ENCODE measurements at places on chromosomes 1 and 21.
A peak's percentile ranks its signal among the peaks of the same experiment; 100 is the strongest.

- peak; percentile 24 for DNase-seq
Measured at GRCh38 chr1:235079443-235080296, 49.0 kb downstream of the TOMM20 start.

GRCh38 chr1:235918032-235918431, 51.3 kb upstream of the LYST start:
- DNase-seq, result no peak

DNA sequence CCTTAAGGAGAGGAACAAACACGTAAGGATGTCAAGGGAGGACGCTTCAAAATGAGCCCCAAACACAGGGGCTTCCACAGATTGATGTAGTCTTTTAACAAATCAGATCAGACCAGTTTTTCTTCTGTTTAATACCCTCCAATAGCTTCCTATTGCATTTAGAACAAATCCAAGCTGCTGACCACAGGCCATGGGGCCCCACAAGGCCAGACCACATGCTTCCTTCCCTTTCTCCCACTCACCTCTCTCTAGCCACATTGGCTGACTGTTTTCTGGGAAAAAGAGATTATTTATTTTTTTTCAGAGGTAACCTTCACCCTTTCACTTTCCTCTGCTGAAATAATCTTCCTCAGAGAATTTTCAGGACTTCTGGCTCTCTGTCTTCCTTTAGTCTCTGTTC, 380.6 kb downstream of the SIPA1L2 start:
- no peak for DNase-seq

DNA sequence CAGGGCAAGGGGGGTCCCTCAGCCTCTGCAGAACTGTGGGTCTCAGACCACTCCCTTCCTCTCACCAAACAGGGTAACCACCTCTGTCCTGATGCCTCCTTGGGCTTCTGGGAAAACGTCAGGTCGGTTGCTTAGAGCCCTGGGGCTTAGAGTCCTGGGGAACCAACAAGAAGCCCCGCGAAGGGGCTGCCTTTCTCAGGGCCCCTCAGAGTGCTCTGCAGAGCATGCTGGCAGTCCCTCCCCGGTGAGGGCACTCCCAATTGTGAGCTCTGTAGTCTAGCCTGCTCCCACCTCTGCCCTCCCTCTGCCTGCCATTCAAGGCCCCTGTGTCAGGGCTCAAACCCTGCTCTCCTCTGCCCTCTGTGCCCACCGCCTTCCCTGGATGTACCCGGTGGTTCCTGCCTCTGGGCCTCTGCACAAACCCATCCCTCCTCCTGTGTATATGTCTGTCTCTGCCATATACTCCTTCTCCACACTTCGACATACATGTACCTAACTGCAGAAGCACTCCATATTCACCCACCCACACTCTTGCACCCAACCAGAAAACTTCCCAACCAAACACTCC, 92.3 kb downstream of the DMRTB1 start:
- DNase-seq, result no peak

DNA sequence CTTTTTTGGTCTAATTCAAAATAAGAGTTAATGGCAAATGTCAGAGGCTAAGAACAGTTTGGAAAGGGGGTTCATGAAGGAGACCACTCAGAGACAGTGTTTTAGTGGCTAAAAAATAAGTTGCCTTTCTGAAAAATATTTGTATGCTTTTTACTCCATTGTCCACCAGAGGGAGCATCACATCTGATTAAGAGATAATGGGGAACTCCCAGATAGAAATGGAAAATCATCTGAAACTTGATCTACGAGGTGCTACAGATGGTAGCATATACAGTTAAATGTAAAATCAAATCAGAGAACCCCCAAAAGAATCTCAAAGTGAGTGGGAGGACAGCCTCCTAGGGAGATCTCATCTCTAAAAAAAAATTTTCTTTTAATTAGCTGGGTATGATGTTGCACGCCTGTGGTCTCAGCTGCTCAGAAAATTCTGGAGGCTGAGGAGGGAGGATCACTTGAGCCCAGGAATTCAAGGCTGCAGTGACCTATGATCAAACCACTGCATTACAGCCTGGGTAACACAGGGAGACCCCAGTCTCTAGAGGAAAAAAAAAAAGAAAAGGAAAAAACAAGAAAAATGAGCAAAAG, 9.7 kb downstream of the SMYD3 start:
- DNase-seq, result peak; percentile 70

- no peak for DNase-seq
Measured at GRCh38 chr1:178354816-178355215, 141.9 kb downstream of the CLEC20A start.

GRCh38 chr1:167483790-167484189, 34.5 kb downstream of the CD247 start:
- DNase-seq, result no peak

DNA sequence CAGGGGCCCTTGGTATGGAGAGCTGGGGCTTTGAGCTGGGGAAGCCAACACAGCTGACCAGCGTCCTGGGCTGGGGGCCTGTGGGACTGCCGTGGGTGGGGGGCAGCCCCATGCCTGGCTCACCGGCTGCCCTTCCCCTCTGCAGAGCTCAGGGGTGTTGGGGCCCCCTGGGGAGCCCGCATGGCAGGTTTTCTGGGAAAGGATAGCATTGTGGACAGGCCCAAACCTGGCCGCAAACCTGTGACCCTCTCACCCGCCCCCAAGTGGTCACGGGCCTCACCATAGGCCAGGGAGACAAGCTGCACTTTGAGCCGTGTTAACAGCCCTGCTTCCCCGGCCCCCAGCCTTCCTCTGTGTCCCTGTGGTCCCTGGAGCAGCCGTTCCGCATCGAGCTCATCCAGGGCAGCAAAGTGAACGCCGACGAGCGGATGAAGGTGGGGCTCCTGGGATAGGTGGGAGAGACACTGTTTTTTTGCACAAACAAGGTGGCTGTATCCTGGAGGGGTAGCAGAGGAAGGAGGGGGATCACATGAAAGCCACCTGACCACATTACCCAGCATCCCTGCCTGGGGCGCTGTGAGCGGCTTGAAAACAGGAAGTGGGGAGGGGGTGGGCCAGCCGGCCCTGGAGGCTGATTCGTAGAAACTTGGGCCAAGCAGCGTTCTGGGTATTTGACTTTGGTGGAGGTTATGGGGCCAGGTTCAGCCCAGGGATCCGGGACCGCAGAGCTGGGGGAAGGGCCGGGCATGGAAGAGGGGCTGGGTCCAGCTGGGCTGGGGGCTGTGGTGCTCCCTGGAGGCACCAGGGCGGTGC, 65.9 kb downstream of the PIK3CD start:
- peak; percentile 16 for DNase-seq

GRCh38 chr1:214377485-214377884, 96.5 kb downstream of the SMYD2 start:
- DNase-seq, result no peak

DNA sequence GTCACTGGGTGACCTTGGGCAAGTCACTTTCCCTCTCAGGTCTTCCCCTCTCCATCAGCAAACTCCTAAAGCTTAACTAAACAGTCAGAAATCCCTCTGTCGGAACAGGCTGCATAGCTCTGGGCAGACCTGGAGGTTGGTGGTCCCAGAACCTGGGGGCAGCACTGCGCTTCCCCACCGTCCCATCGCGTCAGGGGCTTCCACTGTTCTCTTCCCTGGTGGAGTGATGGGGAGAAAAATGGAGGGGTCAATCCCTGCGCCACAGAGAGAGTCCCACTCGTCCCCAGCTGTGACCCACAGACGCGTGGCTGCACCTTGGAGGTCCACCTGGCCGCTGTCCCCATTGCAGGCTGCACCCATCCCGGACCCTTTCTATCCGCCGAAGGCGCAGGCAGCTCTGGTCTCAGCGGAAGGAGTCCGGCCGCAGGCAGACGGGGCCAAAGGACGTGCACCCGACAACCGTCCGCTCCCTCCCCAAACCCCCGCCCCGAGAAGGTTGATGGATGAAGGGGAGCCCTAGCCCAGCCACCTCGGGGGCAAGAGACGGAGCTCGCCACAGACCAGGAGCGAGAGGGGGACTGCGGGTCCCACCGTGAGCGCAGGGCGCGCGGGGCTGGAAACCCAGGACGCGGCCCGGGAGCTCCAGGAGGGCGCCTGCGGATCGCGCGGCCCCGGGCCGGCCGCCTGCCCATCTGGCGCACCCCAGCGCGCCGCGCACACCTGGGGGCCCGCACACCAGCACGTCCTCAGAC, 588 bp upstream of the WNT3A start:
- no peak for DNase-seq

DNA sequence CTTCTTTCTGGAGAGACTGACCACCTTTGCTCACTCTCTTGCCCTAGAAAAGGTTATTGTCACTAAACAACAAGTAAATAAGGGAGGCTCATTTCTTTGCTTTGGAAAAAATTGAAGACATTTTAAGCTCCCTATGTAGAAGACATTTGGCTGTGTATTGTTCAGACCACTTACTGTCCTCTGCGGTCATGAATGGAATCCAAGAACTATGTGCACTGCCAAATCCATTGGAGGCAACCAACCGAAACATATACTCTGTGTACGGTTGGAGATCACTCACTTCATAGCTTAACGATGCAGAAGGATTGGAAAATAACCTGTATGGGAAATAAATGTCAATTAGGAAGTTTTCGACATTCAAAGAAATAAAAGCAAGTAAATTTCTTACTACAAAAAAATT, 332.8 kb downstream of the KCTD3 start:
- no peak for DNase-seq

DNA sequence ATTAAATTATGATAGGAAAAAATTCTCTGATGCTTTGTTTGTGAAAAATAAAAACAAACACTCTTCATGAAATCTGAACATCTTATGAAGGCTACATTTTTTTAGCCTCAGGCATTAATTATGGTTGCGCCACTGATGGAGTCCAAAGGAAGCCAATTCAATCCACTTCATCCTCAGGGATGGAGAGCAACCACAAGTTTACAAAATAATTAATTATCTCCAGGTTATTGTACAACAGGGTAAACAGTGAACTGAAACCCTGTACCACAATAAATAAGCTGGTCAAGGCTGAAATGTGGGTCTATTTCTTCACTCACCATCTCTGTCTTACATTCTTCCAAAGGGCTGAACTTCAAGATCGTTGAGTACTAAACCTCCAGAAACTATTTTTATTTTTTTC, 49.2 kb downstream of the MRPL39 start:
- DNase-seq, result no peak

GRCh38 chr1:234907940-234908405, 220.7 kb downstream of the TOMM20 start:
- DNase-seq, result peak; percentile 92

GRCh38 chr1:44500181-44501046, 95.4 kb downstream of the RNF220 start:
- no peak for DNase-seq

GRCh38 chr21:33355996-33356395, 31.2 kb downstream of the IFNAR1 start:
- no peak for DNase-seq

GRCh38 chr1:99975529-99975928, 5.7 kb downstream of the SLC35A3 start:
- no peak for DNase-seq

DNA sequence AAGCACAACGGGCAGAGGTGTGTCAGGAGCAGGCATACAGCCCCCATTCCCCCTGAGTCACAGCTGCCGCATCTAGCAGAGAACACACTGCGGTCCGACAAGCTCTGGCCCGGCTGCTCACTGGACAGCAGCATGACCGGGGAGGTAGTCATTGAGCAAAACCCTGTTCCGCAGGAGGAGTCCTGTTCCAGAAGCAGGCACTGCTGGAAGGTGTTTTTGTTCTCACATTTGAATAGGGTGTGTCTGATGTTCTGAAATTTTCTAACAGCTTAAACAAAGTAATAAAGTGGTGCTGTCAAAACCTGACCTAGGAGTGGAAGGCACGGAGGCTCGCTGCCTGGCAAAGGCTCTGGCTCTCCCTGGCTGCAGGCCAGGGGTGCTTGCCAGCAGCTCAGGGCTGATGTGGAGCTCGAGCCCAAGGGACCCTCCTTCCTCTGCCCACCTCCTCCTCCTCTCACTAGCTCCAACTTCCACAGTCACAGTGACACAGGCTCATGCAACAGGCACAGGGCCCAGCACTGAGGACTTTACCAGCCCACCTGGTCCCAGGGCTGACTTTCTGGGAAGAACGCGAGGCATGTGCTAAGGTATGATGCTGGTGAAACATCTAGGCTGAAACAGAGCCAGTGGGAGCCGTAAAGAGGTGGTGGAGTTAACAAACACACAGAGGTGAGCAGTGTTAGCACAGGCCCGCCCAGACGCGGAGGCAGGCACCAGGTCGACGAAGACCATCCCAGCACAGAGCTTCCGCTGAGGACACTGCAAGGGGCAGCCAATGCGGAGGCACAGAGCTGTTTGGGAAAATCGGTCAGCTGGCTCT, 118.6 kb upstream of the IFFO2 start:
- no peak for DNase-seq

DNA sequence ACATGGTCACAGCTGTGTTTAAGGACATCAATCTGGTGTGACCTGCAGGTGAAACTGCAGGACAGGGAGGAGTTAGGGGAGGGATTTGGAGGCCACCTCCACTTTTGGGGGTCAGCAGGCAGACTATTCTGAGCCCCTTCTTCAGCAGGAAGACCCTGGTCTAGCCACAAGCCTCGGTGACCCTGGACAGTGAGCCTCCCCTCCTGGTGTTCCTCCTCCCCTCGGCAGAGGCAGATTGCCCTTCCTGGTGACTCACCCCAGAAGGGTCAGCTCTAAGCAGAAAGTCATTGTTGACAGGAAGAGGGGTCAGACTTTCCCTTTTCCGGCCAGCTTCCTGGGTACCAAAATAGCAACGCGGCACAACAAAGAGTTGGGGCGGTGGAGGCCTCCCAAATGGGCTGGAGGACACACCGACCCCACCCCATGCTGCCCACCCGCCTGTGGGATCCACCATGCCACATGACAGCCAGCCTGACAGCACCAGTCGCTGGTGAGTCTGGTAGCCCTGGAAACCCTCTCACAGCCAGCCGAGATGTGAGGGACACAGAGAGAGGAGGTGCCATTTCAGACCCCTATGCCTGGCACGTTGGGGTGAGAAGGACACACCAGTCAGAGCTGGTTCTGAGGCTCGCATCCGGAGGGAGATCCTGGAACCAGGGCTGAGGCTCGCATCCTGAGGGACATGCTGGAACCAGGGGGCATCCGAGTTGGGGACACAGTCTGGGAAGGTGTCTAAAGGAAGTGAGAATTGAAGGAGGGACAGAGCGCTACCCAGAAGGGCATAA, 14.7 kb upstream of the CSF1 start:
- DNase-seq, result no peak

DNA sequence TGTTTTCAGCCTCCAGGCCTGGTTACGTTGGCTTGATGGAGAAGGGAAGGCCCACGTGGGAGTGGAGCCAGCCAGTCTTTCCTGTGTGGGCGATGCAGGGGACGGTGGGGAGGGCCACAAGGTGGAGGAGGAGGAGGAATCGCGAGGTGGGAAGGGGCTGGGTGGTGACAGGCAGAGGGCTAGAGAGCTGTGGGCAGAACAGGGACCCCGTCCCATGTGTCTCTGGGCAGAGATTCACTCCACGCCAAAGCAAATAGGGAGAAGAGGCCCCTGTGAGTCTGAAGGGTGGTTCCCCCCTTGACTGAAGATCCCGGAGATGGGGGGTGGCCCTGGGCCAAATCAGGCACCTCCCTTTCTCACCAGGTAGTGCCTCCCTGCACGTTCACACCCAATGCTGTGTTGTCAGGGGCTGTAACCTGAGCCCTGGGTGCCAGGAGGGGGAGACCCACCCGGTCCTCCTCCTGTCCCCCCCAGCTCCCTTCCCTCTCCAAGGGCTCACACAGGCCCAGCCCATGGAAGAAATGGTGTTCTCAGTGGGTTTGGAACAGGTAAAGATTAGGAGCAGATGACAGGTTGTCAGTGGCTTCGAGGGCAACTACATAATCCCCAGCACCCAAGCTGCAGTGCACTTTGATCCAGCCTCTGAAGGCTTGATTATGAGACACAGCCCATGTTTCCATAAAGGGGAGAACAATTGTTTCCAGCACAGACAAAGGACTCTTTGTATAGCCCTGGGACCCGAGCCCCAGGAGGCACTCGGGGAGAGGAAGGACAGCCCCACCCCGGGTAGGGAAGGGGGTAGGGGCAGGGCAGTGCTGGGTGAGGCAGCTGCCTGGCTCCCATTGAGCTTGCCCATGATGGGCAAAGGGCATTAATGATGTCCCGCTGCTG, 37.7 kb upstream of the GPR37L1 start:
- DNase-seq, result no peak

Data from fibroblast of skin of abdomen (primary cell).